ENCODE measurements at places on chromosomes 3 and 15. TPM values are rescaled to one million over a fixed set of nuclear protein-coding genes. Genes with fewer than 3 reads are reported as not detected.

PLA2G4D gene
- total RNA-seq, result not detected

DNA sequence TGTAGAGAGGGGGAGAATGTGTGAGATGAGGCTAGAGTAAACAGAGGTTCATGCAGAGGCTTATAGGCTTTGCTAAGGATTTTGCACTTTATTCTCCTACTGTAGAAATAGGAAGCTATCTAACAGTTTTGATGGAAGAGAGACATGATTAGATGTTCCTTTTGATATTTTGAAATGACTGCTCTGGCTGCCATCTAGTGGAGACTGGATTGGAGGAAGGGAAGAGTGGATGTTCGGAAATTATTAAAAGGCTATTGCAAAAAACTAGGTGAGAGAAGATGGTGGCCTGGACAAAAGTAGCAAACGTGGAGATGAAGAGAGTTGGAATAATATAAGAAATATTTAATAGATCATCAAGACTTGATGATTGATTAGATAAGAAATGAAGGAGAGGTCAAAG is 42.2 kb downstream of the SYN2 start:
- no peaks in the 10 kb centered on the region for H3K4me1 ChIP-seq
- no peak overlapping the region for H3K27ac ChIP-seq
- no peak overlapping the region for H3K4me3 ChIP-seq
- no peaks in the 10 kb centered on the region for H3K36me3 ChIP-seq
- DNase-seq, result no peak
- peaks cover 12% of the 10 kb centered on the region for H3K27me3 ChIP-seq

DNA sequence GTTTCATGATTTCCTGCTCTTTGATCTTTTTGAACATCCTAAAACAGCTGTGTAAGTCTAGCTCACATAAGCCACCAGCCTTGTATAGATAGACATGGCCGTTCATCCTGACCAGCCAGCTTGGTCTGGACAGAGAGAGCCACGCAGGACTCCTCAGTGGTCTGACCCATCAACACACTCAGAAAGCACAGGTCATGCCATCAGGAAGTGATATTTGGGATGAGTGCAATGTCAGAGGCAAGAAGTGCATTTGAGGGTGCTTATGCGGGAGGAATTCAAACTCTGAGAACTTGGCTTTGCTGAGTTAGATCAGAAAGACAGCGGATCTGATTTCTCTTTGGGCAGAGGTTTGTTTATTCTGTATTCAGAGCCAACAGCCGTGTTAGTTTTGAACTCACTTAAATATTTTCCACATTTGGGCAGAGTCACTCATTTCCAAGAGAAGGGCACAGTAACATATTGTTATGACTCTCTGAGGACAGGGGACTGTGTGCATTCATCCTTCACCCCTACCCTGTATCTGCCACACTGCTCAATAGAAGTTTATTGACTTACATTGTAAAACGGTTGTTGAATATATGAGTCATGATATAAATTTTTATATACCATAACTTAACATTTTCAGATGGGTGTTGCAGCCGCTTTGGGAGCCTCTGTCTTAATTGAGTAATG is 225.3 kb upstream of the LYSMD4 start:
- H3K27ac ChIP-seq, result no peak overlapping the region
- no peaks in the 10 kb centered on the region for H3K36me3 ChIP-seq
- H3K27me3 ChIP-seq, result no peaks in the 10 kb centered on the region
- no peak for DNase-seq

- no peak overlapping the region for H3K4me3 ChIP-seq
- H3K27ac ChIP-seq, result no peak overlapping the region
- H3K4me1 ChIP-seq, result peaks cover 34% of the 10 kb centered on the region
- no peak for DNase-seq
Measured at GRCh38 chr3:172177046-172177445, 137.7 kb downstream of the FNDC3B start.

- no peak overlapping the region for H3K27ac ChIP-seq
- H3K27me3 ChIP-seq, result no peaks in the 10 kb centered on the region
Measured at GRCh38 chr15:99052205-99052604, 44.6 kb upstream of the PGPEP1L start.

DNA sequence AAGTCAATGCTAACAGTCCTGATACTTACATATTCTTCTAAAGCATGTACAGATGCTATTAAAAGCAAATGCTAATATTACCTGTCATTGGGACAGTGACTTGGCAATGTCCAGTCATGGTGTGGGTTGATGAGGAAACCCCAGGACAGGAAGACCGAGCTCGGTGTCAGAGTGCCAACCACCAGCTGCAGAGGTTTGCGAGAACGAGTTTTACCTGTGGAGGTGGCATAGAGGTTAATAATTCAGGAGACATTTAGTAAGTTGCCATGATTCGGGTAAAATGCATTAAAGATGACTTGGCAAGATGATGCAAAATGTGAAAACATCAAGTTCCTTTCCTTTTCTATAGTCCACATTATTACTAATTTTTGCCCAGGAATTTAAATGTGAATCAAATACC is 94.5 kb downstream of the ABI3BP start:
- no peak overlapping the region for H3K27ac ChIP-seq
- H3K4me1 ChIP-seq, result no peaks in the 10 kb centered on the region
- H3K36me3 ChIP-seq, result no peaks in the 10 kb centered on the region
- no peaks in the 10 kb centered on the region for H3K27me3 ChIP-seq

DNA sequence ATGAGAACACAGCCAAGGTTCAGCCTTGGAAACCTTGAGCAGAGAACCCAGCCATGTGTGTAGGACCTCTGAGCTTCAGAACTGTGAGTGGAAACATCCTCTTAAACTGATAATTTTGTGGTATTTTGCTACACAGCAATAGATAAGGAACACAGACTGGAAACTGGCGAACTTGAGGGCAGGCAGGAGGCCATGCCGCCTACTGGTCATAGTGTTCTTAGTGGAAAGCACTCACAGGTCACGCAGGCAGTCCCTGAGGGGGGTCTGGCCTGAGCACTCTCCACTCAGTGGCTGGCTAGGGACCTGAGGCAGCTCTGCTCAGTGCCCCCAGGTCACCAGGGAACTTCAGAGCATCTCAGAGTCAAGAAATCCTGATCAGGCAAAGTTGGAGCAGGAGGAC is 9.7 kb upstream of the XIRP1 start:
- no peak for DNase-seq
- H3K36me3 ChIP-seq, result no peaks in the 10 kb centered on the region
- H3K27me3 ChIP-seq, result no peaks in the 10 kb centered on the region
